ENCODE measurements at places on chromosomes 7 and 10. TPM values are rescaled to one million over a fixed set of nuclear protein-coding genes. Genes with fewer than 3 reads are reported as not detected.
A peak's percentile ranks its signal among the peaks of the same experiment; 100 is the strongest.

DNA sequence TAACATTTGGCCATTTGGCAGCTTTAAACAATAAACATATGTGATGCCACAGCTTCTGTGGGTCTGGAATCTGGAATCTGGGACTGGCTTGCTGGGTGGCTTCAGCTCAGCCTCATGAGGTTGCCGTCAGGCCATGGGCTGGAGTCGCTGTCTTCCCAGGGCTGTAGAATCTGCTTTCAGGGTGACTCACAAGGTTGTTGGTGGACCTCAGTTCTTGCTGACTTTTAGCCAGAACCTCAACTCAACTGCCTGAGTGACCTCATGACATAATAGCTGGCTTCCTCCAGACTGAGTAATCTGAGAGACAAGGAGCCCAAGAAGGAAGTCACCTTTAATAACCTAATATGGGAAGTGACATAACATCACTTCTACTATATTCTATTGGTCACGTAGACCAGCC, 44.6 kb upstream of the TSPAN13 start:
- no peak for DNase-seq

The NPY gene
- total RNA-seq = not detected

DNA sequence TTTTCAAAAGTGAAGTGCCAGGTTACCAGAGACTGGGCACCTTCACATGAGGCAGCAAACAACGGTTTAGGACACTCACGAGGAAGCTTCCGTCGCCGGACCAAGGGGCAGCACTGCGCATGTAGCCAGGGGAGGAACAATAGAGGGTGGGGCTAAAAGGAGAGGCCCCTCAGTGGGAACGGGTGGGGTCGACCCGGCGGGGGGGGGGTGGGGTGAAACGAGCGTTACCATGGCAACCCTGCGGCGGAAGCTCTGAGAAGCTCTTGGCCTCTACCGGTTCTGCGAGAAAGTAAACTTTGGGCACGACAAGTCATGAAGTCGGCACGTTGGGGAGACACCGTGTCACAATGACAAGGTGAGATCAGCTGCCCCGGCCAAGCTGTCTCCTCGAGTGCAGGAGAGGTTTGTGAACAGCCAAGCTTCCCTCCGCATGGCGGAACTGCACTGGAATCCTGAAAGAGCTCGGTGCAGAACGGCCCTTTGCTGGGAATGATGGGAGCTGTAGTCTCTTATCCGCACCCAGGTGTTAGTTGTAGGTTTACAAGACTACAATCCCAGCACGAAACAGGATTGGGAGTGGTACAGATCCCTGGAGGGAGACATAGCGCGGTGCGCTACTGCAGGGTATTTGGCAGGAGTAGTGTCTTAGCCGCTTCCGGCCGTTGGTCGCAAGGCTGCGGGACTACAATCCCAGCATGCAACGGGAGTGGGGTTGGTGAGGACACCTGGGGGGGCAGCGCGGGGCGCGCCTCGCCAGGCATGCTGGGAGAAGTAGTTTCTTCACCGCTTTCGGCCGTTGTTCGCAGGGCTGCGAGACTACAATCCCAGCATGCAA, 72.8 kb upstream of the ZNF722 start:
- DNase-seq = peak; percentile 83

GRCh38 chr10:73042130-73042529, 54.5 kb downstream of the P4HA1 start:
- no peak for DNase-seq

The VSTM4 gene
- total RNA-seq = 13.2 TPM

The MNX1 gene
- not detected for total RNA-seq

GRCh38 chr7:155538293-155538692, 8.1 kb downstream of the CNPY1 start:
- DNase-seq = no peak

GRCh38 chr10:43943818-43944360, 295.2 kb upstream of the ZNF32 start:
- DNase-seq = peak; percentile 1

The ITGA8 gene
- 8.7 TPM for total RNA-seq

DNA sequence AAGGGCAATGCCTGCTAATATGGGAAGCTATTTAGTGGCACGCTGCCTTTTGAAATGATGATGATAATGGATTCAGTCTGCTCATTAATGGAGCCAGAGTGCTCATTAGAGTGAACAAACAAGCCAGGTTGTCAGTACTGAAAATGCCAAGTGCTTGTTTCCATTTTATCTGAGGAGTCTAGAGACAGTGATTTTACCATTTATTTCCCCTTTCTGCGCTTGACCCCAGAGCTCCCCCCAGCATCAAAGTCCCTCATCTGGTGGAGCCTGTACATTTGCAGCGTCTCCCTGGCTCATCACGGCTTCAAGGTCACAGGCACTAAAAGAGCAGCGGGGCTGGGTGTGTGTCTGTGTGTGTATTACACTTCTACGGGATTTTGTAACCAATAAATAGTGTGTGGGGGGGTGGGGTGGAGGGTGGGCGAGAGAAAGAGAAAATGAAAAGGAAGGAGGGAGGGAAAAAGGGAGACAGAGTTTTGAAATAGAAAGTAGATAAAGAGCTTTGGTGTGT, 553.8 kb downstream of the TFEC start:
- no peak for DNase-seq

All from tibial nerve (tissue), 4 donors.